ENCODE measurements at places on chromosomes 5 and 9.

GRCh38 chr5:108727651-108728565, 19.8 kb upstream of the FER start:
- DNase-seq, result peak; percentile 86

DNA sequence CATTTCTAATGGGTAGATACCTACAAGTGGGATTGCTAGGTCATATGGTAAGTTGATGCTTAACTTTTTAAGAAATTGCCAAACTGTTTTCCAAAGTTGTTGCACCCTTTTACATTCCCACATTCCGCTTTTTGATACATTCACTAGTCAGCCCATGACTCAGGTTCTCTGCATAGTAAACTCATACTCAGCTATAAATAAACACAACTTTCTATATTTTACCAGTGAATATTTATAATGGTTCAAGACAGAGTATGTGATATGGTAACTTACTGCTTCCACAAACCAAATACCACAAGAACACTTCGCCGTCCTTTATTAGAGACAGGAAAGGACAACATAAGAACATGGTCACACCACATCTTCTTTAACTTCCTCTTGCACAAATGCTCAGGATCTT, 54.0 kb downstream of the PLPP1 start:
- no peak for DNase-seq

GRCh38 chr5:89536020-89536419, 653.0 kb upstream of the MEF2C start:
- DNase-seq, result no peak

GRCh38 chr9:130857864-130858738, 23.0 kb downstream of the ABL1 start:
- DNase-seq, result no peak

GRCh38 chr5:39040875-39041274, 33.3 kb downstream of the RICTOR start:
- no peak for DNase-seq

GRCh38 chr9:18366184-18366583, 107.8 kb upstream of the ADAMTSL1 start:
- DNase-seq, result no peak

- DNase-seq, result no peak
These were observed 190.9 kb downstream of the FSTL4 start for GRCh38 chr5:133421394-133421793.

DNA sequence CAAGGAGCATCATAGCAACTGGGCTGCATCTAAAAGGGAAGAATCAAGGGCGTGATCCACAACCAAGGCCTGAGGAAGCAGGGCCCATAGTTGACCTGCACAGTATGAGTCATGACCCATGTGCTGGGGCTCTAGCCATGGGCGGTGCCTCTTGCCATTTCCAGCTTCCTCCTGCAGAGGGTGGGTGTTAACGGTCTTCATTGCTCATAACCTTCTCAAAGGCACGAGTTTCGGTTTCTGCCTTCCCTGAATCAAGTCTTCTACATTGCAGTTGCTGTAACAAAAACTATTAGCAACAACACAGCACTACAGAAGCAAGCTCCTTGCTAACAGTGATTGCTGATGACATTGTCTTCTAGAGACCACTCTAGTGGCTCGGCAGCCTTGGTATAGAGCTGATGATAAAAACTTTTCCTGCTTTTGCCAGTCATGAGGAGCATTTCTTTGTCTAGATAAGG, 66.9 kb downstream of the CTSL start:
- no peak for DNase-seq

- no peak for DNase-seq
These were observed 58.3 kb downstream of the NIPBL start for GRCh38 chr5:36934740-36935356.

GRCh38 chr5:102924963-102925362, 169.9 kb downstream of the PAM start:
- no peak for DNase-seq

DNA sequence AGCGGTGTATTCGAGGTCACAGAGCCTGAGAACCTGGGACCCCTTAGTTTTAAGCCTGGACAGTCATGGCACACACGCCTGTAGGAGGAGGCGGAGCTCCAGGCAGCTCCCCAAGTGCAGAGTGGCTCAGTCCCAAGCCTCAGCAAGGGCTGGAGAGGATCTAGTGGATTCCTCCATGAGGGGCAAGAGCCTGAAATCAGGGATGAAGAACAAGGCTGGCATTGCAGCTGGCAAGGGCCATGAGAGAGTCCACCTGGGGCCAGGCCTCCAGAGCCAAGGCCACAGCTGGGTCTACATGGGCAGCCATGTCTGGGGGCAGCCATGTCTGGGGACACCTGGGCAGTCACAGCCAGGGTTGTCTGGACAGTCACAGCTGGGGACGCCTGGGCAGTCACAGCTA, 21.9 kb downstream of the ADAMTSL2 start:
- no peak for DNase-seq

DNA sequence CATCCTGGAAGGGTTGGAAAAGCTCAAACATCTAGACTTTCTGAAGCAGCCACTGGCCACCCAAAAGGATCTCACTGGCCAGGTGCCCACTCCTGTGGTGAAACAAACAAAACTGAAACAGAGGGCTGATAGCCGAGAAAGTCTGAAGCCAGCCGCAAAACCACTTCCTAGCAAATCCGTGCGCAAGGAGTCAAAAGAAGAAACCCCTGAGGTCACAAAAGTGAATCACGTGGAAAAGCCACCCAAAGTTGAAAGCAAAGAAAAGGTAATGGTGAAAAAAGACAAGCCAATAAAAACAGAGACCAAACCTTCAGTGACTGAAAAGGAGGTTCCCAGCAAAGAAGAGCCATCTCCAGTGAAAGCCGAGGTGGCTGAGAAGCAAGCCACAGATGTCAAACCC, 87.6 kb downstream of the MAP1B start:
- DNase-seq, result no peak

DNA sequence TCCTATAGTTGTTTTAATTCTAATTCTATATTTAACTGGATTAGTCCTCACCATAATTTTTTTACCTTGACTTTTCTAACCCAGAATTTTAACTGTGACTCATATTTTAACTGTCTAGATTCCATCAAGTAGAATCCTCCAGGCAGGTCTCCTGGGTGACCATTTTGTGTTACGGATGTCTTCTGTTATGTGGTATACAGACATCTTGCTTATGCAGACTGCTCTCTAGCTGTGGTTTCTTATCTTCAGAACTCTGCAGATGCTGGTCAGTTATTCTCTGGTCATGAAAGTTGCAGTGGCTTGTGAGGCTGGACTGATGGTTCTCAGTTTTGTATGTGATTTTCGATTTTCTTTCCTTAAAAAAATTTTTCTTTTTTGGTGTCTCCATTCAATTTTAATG, 139.4 kb downstream of the ATG10 start:
- no peak for DNase-seq

DNA sequence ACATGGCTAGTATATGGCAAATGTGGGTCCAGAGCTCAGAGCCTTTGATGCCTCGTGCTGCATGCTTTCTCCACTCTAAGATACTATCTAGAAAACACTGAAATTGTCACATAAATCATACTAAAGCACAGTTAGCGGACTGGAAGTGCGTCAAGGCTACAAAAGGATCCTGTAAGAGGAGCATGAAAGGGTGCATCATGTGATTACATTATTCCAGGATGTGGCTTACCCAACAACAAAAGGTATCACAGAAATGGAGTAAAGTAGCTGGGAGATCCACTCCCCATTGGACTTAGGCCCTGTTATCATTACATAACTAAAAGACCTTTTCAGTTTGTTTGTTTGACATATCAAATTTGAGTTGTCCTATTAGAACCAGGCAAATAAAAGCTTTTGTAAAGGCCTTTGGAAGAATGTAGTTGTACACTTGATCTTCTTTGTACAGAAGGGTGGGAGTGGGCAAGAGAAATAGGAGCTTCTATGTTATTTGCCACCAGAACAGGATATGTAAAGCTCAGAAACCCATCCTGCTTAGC, 6.9 kb downstream of the SLC31A1 start:
- no peak for DNase-seq

- DNase-seq, result no peak
These were observed 63.0 kb upstream of the SELENOP start for GRCh38 chr5:42874621-42875198.

DNA sequence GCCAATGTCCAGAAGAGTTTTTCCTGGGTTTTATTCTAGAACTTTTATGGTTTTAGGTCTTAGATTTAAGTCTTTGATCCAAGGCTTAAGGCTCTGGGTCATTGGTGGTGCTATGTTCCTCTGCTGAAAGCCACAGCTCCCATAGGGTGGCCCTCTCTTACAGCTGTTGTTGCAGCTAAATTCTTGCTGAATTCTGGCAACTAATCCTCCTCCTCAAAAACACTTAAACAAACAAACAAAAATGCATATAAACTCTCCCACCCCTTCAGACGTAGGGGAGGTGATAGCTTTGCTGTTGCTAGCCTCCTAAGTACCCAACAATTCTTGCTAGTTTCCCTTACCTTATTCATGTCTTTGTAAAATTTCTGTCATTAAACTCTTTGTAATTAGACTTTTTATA, 30.2 kb downstream of the IQGAP2 start:
- DNase-seq, result no peak

DNA sequence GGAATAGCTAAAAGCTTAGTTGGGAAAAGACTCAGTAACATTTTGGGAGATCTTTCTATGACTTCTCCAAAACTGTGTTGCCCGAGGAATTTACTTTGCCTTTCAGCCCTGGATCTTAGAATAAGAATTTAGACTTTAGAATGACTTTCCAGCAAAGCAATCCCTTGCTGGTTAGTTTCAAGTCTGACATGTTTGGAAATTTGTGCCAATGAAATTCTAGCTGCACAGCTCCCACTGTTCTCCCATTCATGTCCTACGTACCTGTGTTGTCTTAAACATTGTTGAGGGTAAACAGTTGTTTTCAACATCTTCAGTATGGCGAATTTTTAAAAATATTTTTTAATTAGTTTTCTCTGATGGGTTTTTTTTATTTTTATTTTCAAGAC, 111.4 kb downstream of the CCDC192 start:
- DNase-seq, result no peak

- DNase-seq, result no peak
These were observed 670 bp downstream of the UGT3A1 start for GRCh38 chr5:35990520-35990919.

- no peak for DNase-seq
These were observed 5.5 kb upstream of the DPM2 start for GRCh38 chr9:127943011-127943662.

- DNase-seq, result no peak
These were observed 260.9 kb upstream of the TUSC1 start for GRCh38 chr9:25939126-25939525.

DNA sequence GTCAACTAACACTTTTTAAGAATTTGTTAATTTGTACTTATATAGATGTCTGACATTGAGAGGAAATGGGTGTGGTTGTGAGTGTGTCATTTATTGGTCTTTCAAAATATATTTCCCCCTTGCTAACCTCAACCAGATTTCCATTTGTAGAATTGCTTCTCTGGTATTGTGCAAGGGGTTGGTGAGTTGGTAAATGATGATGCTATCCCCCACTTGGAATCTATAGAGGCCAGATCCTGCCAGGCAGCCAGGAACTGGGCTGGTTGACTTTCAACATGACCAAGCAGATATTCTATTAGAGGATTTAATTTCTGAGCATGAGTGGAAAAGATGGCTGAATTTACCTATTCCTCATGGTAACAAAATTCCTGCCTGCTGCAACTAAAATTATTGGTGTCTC, 306.6 kb upstream of the KIF2A start:
- DNase-seq, result no peak

GRCh38 chr9:34723141-34723540, 13.2 kb upstream of the CCL21 start:
- no peak for DNase-seq

GRCh38 chr9:6471231-6471850, 58.3 kb downstream of the UHRF2 start:
- no peak for DNase-seq

GRCh38 chr5:24053737-24054136, 546.3 kb downstream of the PRDM9 start:
- no peak for DNase-seq

- DNase-seq, result no peak
These were observed 447.1 kb downstream of the LRRC70 start for GRCh38 chr5:63025679-63026078.

- no peak for DNase-seq
These were observed 65.2 kb upstream of the MAP1B start for GRCh38 chr5:72042097-72042496.

GRCh38 chr5:66179297-66180051, 35.4 kb downstream of the SREK1 start:
- DNase-seq, result no peak

GRCh38 chr9:4717815-4718214, 23.2 kb downstream of the AK3 start:
- DNase-seq, result no peak

DNA sequence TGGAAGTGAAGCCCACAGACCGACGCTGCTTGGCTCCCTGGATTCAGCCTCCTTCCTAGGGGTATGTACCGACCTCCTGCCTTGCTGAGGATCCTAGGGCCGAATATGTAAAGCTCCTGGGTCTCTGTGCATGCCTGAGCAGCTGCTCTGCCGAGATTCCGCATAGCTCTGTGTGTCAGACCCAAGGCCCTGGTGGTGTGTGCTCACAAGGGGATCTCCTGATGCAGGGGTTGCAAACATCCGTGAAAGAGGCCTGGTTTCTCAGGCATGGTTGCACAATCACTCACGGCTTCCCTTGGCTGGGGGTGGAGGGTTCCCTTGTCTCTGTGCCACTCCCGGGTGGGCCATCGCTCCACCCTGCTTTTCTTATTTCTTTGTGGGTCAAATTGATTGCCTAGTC, 19.9 kb upstream of the SVEP1 start:
- no peak for DNase-seq

DNA sequence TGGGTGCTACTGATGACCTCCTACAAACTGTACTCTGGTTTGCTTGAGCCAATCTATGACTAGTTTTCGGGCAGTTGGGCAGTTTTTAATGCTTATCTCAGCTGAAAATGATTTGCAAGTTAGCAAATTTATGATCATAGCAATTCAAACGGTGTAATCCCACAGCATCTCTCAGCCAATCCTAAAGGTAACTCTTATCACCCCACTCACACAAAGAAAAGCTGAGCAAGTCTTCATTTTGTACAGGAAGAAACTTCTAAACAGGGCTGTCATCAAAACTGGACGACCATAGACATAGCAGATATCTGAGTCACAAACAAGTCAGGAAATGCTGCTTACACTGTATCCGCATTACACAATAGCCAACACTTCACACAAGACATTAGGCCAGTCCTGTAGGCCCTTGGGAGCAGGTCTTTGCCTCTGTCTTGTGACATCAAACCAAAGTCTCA, 2.6 kb upstream of the ENC1 start:
- DNase-seq, result no peak
